CD8-positive, alpha-beta memory T cell (primary cell): ENCODE measurements at places on chromosomes 5 and 9.

GRCh38 chr5:90169078-90169477 lies 240.5 kb downstream of the CETN3 start:
- no peak for DNase-seq

DNA sequence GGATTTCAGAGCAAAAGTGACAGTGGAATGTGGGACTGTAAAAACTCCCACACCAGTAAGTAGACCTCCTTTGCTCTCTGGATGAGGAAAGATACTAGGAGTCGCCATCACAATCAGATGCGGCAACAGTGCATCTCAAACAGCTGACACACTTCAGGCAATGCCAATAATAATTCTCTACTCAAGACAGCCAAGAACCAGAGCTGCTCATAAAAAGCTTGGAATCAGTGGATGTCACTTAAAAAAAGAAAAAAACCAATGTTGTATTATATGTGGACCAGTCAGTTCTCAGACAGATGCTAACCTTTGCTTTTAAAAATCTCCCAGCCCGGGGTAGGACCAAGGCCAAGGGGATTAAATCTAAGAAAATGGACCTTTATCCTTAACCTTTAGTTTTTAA lies 185.0 kb downstream of the GNA14 start:
- DNase-seq: no peak

DNA sequence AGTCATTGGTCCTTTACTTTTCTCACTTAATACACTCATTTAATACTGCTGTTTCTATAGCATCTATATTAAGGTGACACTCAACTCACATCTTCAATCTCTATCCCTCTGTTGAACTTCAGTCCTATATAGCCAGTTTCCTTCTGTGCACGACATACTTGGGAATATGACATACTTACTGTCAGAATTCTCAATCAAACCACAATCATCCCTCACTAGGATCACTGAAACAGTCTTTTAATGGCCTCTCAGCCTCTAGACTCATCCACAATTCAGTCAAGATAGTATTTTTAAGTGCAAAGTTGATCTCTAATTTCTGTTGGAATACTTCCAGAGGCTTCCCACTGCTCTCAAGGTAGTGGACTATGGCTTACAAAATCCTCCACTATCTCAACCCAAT lies 251.0 kb upstream of the MEF2C start:
- no peak for DNase-seq

- DNase-seq: no peak
Measured at GRCh38 chr5:17907094-17907493, 272.8 kb downstream of the TAF11L14 start.
